H9 (cell line): ENCODE measurements at places on chromosomes 16 and 17.

GRCh38 chr17:61395983-61396585, 3.6 kb upstream of the TBX2 start:
- H3K36me3 ChIP-seq = no peaks in the 10 kb centered on the region; the same call in 2 of the 3 replicates
- no peak overlapping the region for H3K27ac ChIP-seq
- DNase-seq = no peak
- peaks cover 62% of the 10 kb centered on the region for H3K27me3 ChIP-seq
- H3K4me3 ChIP-seq = peak overlapping the region; percentile 68; the same call in 2 of the 3 replicates

DNA sequence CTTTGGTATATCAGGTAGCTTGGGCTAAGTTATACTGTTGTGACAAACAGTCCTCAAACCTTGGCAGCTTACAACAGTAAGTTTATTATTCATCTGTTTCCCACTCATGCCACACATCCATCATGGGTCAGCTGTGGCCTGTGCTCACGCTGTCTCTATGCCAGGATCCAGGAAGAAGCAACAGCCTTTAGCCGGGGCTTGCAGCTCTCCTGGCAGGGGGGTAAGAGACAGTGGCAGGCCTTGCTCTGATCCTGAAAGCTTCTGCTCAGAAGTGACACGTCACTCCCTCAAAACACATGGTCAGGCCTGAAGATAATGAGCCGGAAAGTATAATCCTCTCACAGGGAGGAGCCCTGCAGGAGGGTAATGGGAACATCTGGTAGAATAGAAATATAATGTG, 377.6 kb downstream of the CPPED1 start:
- no peak overlapping the region for H3K4me3 ChIP-seq
- no peak overlapping the region for H3K27ac ChIP-seq
- DNase-seq = no peak

GRCh38 chr16:50841081-50841886, 99.4 kb downstream of the CYLD start:
- H3K4me1 ChIP-seq = peaks cover 3% of the 10 kb centered on the region; the same call in 1 of the 2 replicates
- DNase-seq = peak; percentile 54
- H3K36me3 ChIP-seq = no peaks in the 10 kb centered on the region
- H3K4me3 ChIP-seq = peak overlapping the region; percentile 45

GRCh38 chr17:80068301-80069222, 32.1 kb downstream of the CCDC40 start:
- H3K27me3 ChIP-seq = no peaks in the 10 kb centered on the region
- H3K4me3 ChIP-seq = no peak overlapping the region
- H3K4me1 ChIP-seq = no peaks in the 10 kb centered on the region; the same call in 1 of the 2 replicates

DNA sequence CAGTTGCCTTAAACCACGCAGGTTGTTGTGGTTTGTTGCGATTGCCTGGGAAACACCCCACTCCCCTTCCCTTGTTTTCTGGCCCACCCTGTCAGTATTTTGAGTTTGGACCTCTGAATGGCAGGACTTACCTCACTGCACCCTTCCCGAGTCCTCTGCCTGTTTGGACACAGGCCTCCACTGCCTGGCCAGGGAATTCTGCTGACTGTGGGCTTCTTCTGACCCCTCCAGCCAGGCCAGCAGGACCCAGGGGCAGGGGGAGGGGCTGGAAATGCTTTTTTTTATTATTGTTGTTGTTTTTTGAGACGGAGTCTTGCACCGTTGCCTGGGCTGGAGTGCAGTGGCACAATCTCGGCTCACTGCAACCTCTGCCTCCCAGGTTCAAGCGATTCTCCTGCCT, 4.2 kb upstream of the MGAT5B start:
- H3K27me3 ChIP-seq = peaks cover 4% of the 10 kb centered on the region; the same call in 1 of the 2 replicates
- peaks cover 3% of the 10 kb centered on the region; the same call in 1 of the 2 replicates for H3K4me1 ChIP-seq
- no peak overlapping the region for H3K27ac ChIP-seq

GRCh38 chr16:84463221-84463620, 41.2 kb downstream of the MEAK7 start:
- no peaks in the 10 kb centered on the region for H3K4me1 ChIP-seq
- H3K36me3 ChIP-seq = peaks cover 47% of the 10 kb centered on the region

GRCh38 chr17:62746941-62747340, 61.2 kb downstream of the MARCHF10 start:
- H3K27ac ChIP-seq = no peak overlapping the region
- no peaks in the 10 kb centered on the region for H3K36me3 ChIP-seq
- H3K27me3 ChIP-seq = no peaks in the 10 kb centered on the region
- no peak overlapping the region for H3K4me3 ChIP-seq
- DNase-seq = no peak

GRCh38 chr17:46879101-46879500, 27.7 kb downstream of the WNT9B start:
- no peak overlapping the region for H3K27ac ChIP-seq
- H3K4me3 ChIP-seq = no peak overlapping the region
- no peaks in the 10 kb centered on the region for H3K4me1 ChIP-seq
- no peaks in the 10 kb centered on the region for H3K27me3 ChIP-seq
- H3K36me3 ChIP-seq = no peaks in the 10 kb centered on the region

DNA sequence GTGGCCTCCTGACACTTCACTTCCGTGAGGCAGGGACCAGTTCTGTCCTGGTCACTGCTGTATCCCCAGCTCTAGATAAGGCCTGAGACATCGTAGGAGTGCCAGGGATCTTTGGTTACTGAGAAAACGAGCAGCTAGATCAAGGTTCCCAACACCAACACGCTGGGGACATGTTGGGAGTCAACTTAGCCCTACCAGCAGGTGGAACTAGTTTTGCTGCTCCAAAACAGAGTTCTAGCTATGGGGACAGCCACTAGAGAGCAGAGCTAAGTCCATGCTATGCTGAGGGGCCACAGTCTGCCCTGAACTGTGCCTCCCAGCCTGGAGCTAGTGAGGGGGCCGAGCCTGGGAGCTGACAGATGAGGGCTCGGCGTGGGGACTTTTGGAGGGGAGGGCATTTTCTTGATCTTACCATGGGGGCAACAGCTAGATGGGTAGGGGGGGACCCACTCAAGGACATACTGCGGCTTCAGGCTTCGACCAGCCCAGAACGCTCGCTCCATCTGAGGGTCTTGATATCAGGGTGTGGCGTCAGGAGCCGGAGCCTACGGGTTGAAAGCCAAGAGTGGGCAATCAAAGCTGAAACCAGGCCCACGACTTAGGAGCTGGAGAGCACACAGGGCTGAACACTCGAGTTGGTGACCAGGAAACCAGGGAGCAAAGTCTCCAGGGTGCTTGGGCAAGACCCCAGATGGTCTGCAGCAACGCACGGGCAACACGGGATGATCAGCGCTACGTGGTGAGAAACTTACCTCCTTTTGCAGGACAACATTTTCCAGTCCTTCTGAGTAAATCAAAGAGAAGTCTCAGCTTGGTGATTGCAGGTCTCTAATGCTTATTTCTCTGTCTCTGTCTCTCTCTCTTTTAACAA, 13.4 kb downstream of the SNX20 start:
- no peak for DNase-seq
- no peaks in the 10 kb centered on the region for H3K27me3 ChIP-seq
- H3K27ac ChIP-seq = no peak overlapping the region
- peaks cover 11% of the 10 kb centered on the region for H3K36me3 ChIP-seq
- H3K4me1 ChIP-seq = no peaks in the 10 kb centered on the region
- no peak overlapping the region for H3K4me3 ChIP-seq

GRCh38 chr16:69745232-69745612, 9.5 kb downstream of the NOB1 start:
- no peak overlapping the region for H3K27ac ChIP-seq
- peaks cover 88% of the 10 kb centered on the region for H3K36me3 ChIP-seq
- no peaks in the 10 kb centered on the region for H3K27me3 ChIP-seq
- H3K4me3 ChIP-seq = no peak overlapping the region
- no peak for DNase-seq
- no peaks in the 10 kb centered on the region for H3K4me1 ChIP-seq

DNA sequence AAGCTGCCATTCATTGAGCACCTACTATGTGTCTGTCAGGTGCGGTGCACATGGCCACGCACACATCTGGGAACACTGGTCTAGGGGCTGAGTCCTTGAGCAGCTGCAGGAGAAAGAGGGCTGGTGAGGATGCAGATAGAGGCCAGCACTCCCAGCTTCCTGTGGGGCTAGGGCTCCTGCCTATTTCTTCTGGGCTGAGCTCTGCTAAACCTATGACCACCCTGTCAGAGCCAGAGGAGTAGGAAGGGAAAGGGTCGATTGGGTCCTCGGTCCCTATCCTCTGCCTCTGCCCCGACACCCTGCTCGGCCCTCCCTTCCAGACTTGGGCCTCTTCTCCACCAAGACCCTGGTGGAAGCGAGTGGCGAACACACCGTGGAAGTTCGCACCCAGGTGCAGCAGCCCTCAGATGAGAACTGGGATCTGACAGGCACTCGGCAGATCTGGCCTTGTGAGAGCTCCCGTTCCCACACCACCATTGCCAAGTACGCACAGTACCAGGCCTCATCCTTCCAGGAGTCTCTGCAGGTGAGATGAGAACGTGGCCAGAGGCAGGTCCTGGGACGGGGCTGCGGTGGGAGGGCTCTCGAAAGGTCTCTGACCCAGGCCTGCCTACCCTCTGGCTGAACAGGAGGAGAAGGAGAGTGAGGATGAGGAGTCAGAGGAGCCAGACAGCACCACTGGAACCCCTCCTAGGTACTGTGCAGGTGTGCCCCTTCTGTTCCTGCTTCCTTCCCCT, 4.0 kb upstream of the TMEM88 start:
- peaks cover 2% of the 10 kb centered on the region; the same call in 2 of the 3 replicates for H3K36me3 ChIP-seq
- peaks cover 27% of the 10 kb centered on the region; the same call in 1 of the 2 replicates for H3K27me3 ChIP-seq
- H3K27ac ChIP-seq = no peak overlapping the region
- H3K4me1 ChIP-seq = no peaks in the 10 kb centered on the region; the same call in 1 of the 2 replicates
- peak overlapping the region; percentile 72 for H3K4me3 ChIP-seq

DNA sequence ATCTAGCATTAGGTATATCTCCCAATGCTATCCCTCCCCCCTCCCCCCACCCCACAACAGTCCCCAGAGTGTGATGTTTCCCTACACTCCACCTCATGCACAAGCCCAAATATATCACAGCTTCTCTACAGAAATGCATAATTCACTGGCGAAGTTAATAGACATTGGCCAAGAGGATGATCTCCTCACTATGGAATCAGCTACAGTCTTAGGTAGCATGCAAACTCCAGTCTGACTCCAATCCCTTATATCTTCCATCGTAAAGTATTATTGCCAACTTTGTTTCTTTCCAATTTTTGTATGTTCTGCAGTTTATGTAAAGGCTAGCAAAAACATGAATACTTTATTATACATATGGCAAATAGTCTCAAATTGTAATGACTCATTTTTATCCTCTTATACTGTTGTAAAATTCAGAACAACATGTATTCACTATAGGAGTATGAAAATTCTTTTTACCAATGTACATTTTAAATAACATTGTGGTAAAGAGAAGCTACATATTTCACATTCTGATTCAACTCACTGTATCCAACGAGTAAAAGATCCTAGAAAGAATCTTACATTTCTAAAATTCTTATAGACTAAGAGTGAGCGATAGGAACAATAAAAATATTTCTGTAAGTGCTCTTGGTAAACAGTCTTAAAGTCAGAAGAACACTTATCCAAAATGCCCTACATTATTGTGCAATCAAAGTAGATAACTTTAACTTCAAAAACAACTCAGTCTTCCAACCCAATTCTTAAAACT, 871 bp downstream of the ABCA8 start:
- H3K27ac ChIP-seq = no peak overlapping the region
- H3K4me1 ChIP-seq = no peaks in the 10 kb centered on the region
- H3K27me3 ChIP-seq = no peaks in the 10 kb centered on the region
- DNase-seq = no peak

DNA sequence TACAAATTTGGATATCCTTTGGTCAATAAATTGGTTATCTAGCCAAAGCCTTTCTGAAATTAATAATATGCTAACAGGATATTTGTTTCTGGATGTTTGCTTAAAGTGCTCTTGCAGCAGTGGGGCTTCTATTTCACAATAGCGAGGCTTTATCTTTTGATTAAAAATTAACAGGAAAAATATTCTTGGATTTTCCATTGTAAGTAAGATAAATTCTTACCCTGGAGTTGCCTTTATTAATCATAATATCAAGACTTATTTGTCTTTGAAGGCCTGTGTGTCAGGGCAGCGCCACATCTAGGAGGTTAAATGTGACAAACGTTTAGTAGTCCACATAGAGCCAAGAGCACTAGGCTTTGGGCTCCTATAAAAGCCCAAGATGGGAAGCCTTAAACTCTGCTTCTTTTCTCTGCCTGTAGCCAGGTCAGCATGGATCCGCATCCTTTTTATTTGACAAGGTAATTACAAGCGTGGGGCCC, 5.3 kb downstream of the TMEM97 start:
- H3K4me3 ChIP-seq = no peak overlapping the region
- H3K27me3 ChIP-seq = no peaks in the 10 kb centered on the region

GRCh38 chr16:20393801-20394577, 10.5 kb downstream of the PDILT start:
- no peak overlapping the region for H3K4me3 ChIP-seq
- H3K36me3 ChIP-seq = no peaks in the 10 kb centered on the region
- DNase-seq = no peak
- H3K27ac ChIP-seq = no peak overlapping the region

DNA sequence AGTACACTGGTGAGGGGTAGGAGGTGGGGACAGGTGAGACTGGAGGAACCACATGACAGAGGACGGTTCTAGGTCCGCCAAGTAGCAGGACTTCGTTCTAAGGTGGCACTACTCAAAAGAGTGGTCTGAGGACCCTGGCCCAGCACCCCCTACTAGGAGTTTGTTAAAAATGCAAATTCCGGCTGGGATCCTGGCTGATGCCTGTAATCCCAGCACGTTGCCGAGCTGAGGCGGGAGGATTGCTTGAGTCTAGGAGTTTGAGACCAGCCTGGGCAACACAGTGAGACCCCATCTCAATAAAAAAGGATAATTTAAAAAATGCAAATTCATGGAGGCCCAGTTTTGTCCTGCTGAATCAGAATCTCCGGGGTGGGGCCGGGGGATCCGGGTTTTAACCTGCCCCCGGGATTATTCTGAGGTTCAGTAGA, 59.1 kb downstream of the WSB1 start:
- no peaks in the 10 kb centered on the region for H3K4me1 ChIP-seq
- DNase-seq = no peak
- no peak overlapping the region for H3K27ac ChIP-seq

DNA sequence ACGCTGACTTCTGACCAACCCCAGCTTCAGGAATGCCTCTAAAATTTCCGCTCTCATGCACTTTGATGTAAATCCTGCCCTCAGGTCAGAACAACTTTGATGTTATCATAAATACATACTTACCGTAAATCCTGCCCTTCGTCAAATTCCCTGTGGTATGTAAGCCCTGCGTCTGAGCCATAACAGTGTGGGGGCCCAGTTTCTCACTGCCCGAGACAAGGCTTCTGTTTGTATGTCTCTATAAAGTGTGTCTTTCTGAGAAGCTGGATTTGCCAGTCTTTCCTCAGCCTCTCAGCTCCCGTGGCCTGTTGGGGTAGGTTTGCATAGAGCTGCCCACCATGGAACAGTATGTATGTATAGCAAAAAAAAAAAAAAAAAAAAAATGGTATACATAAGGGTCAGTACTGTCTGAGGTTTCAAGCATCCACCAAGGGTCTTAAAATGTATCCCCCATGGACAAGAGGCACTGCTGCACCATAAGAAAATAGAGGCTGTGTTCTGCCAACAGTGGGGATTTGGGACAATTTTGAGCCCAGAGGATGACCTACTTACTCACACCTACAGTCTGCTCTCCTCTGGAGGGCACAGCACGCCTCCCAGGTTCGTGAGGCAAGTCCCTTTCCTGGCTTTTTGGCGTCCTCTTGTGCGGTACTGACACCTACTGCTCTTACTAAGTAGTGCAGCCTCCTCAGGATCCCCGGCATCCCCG, 17.5 kb downstream of the PRMT7 start:
- H3K36me3 ChIP-seq = peaks cover 2% of the 10 kb centered on the region; the same call in 2 of the 3 replicates
- H3K4me1 ChIP-seq = no peaks in the 10 kb centered on the region
- H3K27ac ChIP-seq = no peak overlapping the region
- peak; percentile 90 for DNase-seq
- H3K27me3 ChIP-seq = no peaks in the 10 kb centered on the region; the same call in 1 of the 2 replicates
